ENCODE measurements at places on chromosomes 11 and 22.
A peak's percentile ranks its signal among the peaks of the same experiment; 100 is the strongest.

GRCh38 chr22:19058713-19059451 lies 63.3 kb downstream of the DGCR2 start:
- DNase-seq, result no peak

- DNase-seq, result no peak
Measured at GRCh38 chr11:73671701-73672100, 25.3 kb downstream of the PLEKHB1 start.

DNA sequence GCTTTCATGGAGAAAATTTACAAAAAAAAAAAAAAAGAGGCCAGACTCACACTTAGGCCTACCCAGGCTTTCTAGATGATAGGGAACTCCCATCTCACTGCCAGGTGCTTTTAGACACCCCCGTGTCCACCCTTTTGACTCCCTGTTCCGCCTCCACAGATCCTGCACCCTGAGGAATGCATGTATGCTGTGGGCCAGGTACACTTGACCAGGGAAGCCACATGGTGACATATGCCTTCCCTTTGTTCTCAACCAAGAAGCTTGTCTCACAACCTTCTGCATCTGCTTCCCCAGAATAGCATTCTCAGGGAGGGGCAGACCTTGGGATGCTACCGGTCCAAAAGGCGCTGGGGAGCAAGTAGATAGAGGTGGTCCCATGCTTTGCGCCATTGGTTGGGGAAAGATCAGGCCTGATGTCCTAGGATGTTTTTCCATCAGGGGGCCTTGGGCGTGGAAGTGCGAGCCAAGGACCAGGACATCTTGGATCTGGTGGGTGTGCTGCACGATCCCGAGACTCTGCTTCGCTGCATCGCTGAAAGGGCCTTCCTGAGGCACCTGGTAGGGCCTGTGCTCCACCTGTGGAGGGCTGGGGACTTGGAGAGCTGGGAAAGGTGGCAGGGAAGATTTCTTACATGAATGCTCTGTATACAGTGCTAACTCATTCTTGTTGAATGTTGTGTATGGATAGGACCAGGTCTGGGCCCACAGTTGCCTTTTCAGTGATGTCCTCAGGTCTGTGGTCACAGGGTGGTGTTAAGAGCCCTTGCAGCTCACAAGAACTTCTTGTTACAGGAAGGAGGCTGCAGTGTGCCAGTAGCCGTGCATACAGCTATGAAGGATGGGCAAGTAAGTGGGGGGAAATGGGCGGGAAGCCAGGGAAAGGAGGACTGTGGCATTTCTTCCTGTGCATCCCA lies 7.5 kb downstream of the HMBS start:
- no peak for DNase-seq

DNA sequence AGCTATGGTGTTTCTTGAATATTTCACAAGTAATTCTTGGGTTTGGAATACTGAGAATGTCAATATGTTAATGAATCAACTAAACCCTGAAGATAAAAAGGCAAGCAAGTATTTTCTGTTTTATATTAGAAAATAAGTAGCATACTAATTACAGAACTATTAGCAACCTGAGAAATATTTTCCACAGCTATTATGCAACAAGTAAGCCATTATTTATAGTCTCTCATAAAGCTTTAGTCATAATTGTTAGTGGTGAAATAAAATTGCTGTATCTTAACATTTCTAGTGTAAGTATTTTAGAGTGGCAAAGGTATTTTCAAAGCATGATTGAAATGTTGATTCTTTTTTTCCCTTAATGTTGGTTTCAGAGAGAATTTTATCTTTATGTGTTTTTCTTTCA lies 53.3 kb downstream of the FAR1 start:
- DNase-seq, result no peak

GRCh38 chr11:116511684-116512083 lies 261.1 kb downstream of the BUD13 start:
- DNase-seq, result no peak

- no peak for DNase-seq
Measured at GRCh38 chr11:131138731-131139130, 222.5 kb upstream of the SNX19 start.

- no peak for DNase-seq
Measured at GRCh38 chr11:68667511-68668500, 16.5 kb upstream of the GAL start.

DNA sequence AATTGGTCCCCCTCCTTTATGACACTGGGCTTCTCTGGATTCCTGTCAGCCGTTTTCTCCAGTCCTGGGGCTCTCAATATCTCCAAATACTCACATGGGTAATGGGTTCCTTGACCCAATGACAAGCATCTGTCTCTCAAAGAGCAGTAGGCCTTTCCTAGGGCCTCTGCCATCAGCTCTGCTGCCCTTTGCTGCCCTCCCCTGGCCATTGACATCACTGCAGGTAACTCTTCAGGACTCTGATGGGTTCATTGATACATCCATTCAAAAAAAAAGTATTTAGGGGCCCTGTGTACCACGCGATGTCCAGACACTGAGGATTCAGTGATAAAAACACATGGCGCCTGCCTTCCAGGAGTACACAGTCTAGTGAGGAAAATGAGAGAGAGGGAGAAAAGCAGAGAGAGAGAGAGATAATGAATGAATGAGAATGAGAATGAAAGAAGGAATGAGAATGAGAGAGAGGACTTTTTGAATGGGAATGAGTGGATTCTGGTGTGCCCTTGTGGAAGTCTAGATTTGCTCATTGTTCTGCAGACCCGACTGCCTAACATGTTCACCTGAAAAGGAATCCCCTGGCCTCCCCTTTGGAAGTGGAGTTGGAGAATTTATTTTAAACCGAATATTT lies 42.6 kb upstream of the OLFML1 start:
- peak; percentile 44 for DNase-seq

All from stimulated activated CD4-positive, alpha-beta T cell treated with anti-CD3 and anti-CD28 coated beads, Interleukin-15, amount 100 ng/mL, for 48 hours (primary cell).